Stimulated activated CD4-positive, alpha-beta T cell treated with anti-CD3 and anti-CD28 coated beads, Interleukin-4, amount 100 ng/mL, for 48 hours (primary cell): ENCODE measurements at places on chromosomes 1 and 21.

GRCh38 chr21:27564684-27565301 lies 597.9 kb upstream of the ADAMTS5 start:
- no peak for DNase-seq

DNA sequence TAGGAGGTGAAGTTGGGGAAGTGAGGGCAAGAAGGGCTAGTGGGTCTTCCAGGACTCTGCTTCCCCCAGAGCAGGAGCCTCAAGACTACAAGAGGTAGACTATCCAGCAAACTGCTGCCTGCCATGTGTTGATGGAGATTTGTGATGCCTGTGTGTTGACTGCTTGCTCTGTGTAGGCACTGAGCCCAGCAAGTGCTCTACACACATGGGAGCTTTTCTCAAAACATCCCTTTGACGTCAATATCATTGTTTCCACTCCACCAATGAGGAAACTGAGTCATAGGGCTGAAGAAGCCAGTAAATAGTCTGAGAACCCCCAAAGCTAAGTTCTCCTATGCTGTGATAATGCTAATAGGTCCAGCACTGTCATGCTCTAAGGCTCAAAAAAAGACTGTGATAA lies 207.2 kb upstream of the NFIA start:
- no peak for DNase-seq

DNA sequence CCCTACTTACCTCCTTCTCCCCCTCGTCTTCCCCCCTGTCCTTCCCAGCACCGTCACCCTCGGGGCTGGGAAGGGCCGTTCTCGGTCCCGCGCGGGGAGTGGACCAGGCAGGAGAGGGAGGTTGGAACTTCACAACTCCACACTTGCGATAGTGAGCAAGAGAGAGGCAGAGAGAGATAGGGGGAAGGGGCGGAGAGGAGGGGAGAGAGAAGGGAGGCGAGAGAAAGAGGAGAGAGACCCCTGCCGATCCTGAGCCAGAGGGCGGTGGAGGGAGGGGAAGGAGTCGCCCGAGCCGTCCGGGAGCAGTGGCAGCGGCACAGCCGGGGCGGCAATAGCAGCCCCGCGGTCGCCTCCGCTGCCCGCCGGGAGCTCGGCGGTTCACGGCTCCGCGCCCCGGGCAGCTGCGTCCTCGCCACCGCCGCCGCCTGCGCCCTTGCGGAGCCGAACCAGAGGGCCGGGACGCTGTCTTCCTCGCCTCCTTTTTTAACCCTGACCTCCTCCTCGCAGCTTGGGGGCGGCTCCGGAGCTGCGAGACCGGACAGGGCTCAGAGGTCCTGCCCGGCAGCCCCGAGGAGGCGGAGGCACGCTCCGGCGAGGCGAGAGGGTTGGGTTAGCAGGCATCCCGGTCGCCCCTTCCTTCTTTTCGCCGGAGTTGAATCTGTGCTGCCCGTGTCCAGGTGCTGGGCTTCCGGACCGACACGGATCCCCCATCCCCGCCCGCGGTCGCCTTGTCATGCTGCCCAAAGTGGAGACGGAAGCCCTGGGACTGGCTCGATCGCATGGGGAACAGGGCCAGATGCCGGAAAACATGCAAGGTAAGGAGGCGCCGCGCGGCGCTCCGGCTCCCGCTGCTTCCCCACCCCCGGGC lies 11.7 kb downstream of the NR5A2 start:
- DNase-seq: no peak

GRCh38 chr1:71561206-71561605 lies 480.4 kb upstream of the ZRANB2 start:
- no peak for DNase-seq

DNA sequence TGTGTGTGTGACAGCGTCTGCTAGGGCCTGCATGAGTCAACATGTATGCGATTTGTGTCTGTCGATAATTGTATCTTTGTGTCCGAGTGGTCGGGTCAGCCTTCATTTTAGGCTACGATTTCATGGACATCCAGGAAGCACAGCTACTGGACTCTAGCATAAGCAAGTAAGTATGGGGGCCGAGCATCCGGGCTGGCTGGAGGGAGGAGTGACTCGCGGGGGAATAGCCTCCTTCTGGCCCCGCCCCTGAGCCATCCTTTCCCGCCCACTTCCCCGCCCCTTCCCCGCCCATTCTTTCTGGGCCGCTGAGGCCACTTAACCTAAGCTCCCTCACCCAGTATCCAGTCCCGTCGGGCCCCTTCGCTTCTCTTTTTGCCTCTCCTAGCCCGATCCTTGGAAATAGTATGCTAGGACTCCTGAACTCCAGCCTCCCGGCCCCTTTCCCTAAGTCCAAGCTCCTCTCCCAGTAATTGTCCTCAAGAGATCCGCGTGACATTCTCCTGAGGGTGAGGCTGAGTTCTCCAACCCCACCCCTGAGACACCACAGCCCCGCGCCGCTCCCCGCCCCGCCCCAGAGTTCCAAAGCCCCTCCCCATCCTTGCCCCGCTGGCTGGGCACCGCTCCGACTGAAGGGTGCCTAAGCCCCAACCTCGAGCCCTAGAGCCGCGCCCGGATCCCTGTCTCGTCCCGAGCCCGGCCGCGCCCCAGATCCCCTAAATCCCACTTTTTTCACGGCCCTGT lies 1.2 kb downstream of the MAP3K6 start:
- peak; percentile 84 for DNase-seq

GRCh38 chr1:56676571-56677035 lies 31.5 kb downstream of the PRKAA2 start:
- no peak for DNase-seq

- DNase-seq: no peak
Measured at GRCh38 chr1:248576260-248576980, 1.9 kb upstream of the OR2T34 start.
